ENCODE measurements at places on chromosomes 16 and 17. TPM values are rescaled to one million over a fixed set of nuclear protein-coding genes. Genes with fewer than 3 reads are reported as not detected.
A peak's percentile ranks its signal among the peaks of the same experiment; 100 is the strongest.

DNA sequence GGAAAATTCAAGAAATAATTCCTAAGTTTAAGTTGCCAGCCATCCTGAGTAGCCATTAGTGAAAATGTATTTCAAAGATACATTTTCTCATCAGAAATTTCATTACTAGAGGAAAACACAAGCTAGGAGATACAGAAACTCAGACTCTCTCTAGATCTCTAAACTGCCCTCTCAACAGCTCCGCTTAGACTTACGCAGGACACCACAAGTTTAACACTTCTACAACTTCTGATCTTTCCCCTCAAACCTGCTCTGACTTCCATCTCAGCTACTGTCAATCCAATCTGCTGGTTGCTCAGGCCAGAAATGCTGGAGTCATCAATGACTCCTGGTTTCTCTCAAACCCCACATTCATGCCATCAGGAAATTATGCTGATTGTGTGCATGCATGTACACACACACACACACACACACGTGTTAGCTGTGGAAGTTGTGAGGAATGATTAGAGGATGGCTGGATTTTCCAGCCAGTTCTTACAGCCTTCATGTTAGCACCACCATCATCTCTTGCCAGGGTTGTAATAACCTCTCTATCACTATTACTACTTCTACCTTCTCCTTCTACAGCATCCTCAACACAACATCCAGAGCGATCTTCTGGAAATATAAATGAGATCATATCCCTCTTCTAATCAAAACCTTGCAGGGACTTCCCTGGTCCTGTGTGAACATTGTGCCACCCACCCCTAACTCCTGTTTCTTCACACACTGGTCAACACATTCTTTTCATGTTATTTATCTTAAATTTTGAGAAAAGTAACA is 47.1 kb downstream of the COX10 start:
- no peak overlapping the region for H3K4me3 ChIP-seq
- DNase-seq: no peak
- no peaks in the 10 kb centered on the region for H3K27me3 ChIP-seq
- H3K36me3 ChIP-seq: peaks cover 57% of the 10 kb centered on the region
- peaks cover 77% of the 10 kb centered on the region for H3K4me1 ChIP-seq

DNA sequence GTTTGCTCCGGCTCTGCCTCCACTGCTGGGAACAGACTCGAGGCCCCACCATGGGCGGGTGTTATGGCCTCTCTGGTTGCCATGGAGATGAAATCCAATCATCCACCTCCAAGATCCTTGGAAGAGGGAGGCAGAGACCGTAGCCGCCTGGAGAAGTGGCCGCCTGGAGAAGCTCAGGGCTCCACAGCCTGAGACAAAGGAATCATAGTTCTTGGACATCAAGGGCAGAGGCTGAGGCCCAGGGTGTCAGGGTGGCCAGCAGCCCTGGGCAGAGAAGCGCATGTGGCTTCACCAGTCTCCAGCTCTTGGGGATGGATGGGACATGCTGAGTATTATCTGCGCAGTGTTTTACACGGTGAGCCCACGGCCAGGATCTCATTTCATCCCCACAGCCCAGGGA is 36.2 kb downstream of the ABR start:
- DNase-seq: no peak
- no peaks in the 10 kb centered on the region for H3K36me3 ChIP-seq

DNA sequence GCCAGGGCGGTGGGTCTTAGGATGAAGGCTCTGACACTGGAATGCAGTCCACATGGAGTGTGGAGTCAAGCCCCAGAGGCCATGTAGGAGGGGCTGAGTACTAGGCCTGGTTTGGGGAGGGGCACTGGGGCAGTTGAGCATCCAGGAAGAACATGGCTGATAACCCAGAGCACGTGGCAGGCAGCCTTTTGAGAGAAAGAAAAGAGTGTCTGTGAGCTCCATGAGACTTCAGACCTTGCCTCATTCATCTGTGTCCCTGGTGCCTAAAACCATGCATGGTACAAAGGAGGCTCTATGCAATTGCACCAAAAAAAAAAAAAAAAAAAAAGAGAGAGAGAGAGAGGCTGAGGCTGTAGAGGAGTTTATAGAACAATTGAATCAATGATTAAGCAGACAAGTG is 14.6 kb downstream of the SLC46A1 start:
- no peaks in the 10 kb centered on the region for H3K4me1 ChIP-seq
- no peak for DNase-seq
- no peak overlapping the region for H3K4me3 ChIP-seq
- no peak overlapping the region for H3K27ac ChIP-seq
- H3K27me3 ChIP-seq: no peaks in the 10 kb centered on the region

DNA sequence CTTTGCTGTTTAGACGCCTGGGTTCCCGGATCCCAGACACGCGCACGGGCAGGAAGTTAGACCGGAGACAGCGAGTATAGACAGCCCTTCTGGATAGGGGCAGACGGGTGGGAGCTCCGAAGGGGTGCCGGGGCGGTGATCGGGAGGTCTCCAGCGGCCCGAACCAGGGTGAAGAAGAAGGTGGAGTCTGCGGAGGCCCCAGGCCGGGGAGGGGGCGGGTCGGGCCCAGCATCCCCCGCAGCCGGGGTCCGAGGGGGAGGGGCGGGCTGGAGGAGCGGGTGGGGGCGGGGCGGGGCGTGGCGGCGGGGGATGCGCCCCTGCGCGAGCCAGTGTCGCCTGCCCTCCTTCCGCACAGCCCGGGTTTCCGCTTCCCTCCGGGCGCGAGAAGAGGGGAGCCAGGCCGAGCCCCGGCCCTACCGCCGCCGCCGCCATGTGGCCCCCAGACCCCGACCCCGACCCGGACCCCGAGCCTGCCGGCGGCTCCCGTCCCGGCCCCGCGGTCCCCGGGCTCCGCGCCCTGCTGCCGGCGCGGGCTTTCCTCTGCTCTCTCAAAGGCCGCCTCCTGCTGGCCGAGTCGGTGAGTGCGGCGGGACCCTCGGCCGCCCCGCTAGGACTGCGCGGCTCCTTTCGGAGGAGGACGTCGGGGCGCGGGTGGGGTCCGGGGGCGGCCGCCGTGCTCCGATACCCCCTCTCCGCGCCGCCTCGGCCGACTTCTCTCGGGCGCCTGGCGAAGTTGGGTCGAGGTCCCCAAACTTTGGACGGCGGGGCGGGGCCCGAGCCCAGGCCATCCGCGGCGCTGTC is at the start of gene CMTM3:
CMTM3 (plus strand) TSS at position 329 of the 801 bp plus-strand sequence; CDS start at position 431, 102 bp downstream.
- peak within 1 kb of the TSS; percentile 87 for H3K4me3 ChIP-seq
- peaks cover 42% of the 10 kb centered on the region for H3K36me3 ChIP-seq
- H3K27ac ChIP-seq: peak within 1 kb of the TSS; percentile 88
- DNase-seq: peak; percentile 71
- no peaks in the 10 kb centered on the region for H3K27me3 ChIP-seq

DNA sequence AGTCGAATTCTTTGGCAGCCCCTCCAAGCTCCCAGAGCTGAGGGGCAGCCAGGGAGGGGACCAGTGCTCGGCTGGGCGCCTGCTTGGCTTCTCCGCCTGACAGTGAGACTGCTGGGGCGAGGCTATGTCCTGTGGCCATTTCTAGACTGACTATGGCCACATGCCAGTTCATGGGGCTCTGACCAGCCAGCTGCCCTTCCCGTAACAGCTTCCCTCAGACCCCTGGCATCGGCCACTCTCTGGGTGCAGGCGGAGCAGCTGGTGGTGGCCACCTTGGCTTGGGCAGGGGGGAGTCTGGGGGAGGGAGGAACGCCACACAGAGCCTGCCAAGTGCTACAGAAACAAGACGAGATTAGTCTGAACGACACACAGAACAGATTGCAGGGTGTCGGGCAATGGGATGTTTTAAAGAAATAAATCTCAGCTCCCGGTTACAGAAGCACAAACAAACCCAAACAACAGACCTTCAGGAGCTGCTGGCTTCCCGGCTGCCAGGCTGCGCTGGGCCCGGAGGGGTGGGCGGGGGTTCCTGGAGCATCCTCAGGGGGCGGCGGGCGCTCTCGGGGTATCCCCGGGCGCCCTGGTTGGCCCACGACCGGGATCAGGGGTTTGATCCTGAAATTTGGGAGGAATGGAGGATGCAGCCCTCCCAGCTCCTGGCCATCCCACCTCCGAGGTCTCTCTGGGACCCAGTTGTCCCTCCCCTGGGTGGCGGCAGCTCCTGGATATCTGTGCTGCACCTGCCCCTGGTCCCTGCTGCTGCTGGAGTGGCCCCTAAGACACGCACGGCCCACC is 34.5 kb downstream of the TBC1D16 start:
- H3K36me3 ChIP-seq: no peaks in the 10 kb centered on the region
- H3K27ac ChIP-seq: no peak overlapping the region
- no peak overlapping the region for H3K4me3 ChIP-seq
- peaks cover 20% of the 10 kb centered on the region for H3K4me1 ChIP-seq
- H3K27me3 ChIP-seq: no peaks in the 10 kb centered on the region

The MRM1 gene
- 23.2 TPM for total RNA-seq

GRCh38 chr16:54651440-54652195 is 279.0 kb upstream of the IRX5 start:
- no peaks in the 10 kb centered on the region for H3K4me1 ChIP-seq
- no peak overlapping the region for H3K4me3 ChIP-seq
- DNase-seq: no peak
- no peaks in the 10 kb centered on the region for H3K36me3 ChIP-seq
- H3K27ac ChIP-seq: no peak overlapping the region

GRCh38 chr16:73846356-73846755 is 450.3 kb upstream of the PSMD7 start:
- H3K27ac ChIP-seq: no peak overlapping the region
- H3K4me3 ChIP-seq: no peak overlapping the region
- no peaks in the 10 kb centered on the region for H3K27me3 ChIP-seq

DNA sequence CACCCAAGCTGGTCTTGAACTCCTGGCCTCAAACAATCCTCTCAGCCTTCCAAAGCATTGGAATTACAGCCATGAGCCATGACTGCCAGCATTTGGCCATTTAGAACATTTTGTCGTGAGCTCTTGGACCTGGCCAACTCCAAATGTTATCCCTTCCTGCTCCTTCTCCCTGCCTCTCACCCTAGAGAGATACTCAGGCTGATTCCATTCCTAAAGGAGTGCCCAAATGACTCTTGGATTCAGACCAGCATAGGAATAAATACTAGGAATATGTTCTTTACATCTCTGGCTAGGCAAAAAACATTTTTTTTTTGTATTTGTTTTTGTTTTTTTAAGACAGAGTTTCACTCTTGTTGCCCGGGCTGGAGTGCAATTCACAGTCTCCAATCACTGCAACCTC is 15.5 kb downstream of the FZD2 start:
- no peaks in the 10 kb centered on the region for H3K36me3 ChIP-seq
- H3K4me1 ChIP-seq: no peaks in the 10 kb centered on the region
- no peak overlapping the region for H3K4me3 ChIP-seq
- no peak overlapping the region for H3K27ac ChIP-seq

The SDR42E1 gene
- total RNA-seq: 3.9 TPM

- H3K36me3 ChIP-seq: no peaks in the 10 kb centered on the region
- no peak overlapping the region for H3K4me3 ChIP-seq
- no peaks in the 10 kb centered on the region for H3K4me1 ChIP-seq
Measured at GRCh38 chr16:22924492-22924891, 110.5 kb downstream of the HS3ST2 start.

All from activated T-helper 2 cell treated with anti-CD3 and anti-CD28 coated beads, Interferon-gamma antibody, Interleukin-2, Interleukin-4, amounts not matched to agents 10 μg/mL and 5 μg/mL and 100 μg/mL, durations not matched to agents 14 hours and 24 hours and 36 hours (primary cell).